ENCODE measurements at places on chromosomes 2 and 18.

DNA sequence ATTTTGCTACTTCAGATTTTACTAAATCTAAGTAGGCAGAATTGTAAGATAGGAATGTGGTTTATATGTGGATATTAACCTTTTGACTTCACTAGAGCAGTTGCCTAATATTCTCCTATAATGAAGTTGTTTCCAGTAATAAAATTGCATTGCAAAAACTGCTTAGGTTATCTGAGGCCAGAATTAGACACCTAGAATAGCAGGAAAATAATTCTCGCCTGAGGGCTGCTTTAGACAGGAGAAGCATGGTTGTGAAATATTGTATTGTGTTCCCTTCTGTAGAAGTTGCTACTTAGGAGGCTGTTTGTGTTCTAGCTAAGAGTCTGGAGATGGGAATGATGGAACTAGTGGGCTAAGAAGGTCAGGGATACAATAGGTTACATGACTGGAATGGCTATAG lies 146.3 kb downstream of the PLCL1 start:
- no peak for DNase-seq

- DNase-seq: no peak
Observed at GRCh38 chr2:8028436-8028835, 653.4 kb upstream of the ID2 start.

DNA sequence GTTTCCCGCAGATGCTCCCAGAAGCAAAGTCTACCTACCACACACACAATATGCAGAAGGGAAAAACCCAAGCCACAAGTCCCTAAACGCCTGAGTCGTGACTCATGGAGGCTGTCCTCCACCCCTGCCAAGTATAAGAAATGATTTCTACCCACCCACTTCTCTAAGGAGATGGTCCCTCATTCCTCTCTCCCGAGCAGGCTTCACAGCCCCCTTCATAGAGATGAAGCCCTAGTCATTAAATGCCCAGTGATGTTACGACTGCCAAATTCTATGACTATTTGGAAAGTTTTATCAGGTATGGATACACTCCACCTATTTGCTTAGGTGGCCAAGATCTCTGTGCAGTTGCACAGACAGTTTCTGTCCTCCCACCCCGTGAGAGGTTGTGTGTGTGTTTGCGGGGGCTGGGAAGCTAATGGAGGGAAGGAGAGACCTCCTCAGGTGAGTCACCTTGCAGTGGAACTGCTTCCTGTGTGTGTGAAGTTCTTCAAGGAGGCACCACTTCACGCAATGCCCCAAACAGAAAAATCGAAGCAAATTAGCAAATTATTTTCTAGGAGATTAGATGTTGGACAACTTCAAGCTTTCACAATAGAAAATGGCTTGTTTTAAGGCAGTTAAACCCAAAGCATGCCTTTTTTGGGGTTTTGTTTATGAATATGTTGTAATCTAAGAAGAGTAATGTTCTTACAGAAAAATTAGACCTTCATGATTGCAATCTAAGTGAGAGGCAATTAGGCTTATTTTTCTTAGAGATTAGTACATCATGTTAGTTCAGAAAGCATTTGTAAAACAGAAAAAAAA lies 175.2 kb downstream of the TGIF1 start:
- peak; percentile 52 for DNase-seq

DNA sequence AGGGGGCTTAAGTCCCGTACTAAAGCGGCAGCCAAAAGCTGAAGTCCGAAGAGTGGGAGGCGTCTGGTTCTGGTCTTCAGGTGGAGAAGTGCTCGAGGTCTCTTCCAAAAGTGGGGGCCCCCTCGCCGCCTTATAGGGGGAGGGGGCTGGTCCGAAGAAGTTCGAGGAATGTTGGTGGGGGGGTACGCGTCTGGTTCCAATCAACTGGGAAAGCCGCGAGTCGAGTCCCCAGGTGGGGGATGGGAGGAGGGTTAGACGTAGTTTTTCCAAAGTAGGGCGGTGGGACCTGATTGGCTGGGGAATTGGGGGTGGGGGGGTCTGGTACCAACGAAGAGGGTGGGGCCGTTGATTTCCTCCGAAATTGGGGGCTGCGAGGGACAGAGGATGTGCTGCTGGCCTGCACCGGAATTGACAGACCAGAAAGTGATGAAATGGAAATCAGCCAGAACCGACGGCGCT lies 594 bp downstream of the ITM2C start:
- DNase-seq: no peak

DNA sequence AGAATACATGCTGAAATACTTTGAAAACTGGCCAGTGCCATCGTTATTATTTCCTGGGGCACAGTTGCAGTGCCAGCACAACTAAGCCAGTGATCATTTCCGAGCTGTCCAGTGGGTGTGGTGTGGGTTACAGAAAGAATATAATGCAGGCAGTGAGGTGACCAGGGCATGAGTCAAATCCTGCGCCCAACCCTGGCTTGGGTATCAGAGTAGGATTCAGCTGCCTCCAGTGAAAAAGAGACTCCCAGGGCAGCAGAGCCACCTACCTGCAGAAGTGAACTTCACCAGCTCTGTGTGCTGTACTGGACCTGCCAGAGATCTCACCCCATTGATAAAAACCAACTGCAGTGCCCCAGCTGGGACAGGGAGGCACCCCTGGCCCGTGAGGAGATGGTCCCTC lies 18.0 kb downstream of the SLC9A2 start:
- no peak for DNase-seq
